ENCODE measurements at places on chromosomes 11 and 22. TPM values are rescaled to one million over a fixed set of nuclear protein-coding genes. Genes with fewer than 3 reads are reported as not detected.

The CBLIF gene
- total RNA-seq, result not detected

The OR2D2 gene
- total RNA-seq, result 0.24 TPM

- DNase-seq, result no peak
- H3K36me3 ChIP-seq, result peaks cover 20% of the 10 kb centered on the region
- H3K4me1 ChIP-seq, result no peaks in the 10 kb centered on the region
Observed at GRCh38 chr11:71433648-71434450, 14.3 kb downstream of the DHCR7 start.

- no peak for DNase-seq
- H3K4me3 ChIP-seq, result no peak overlapping the region
- H3K4me1 ChIP-seq, result peaks cover 8% of the 10 kb centered on the region
- no peak overlapping the region for H3K27ac ChIP-seq
- H3K27me3 ChIP-seq, result no peaks in the 10 kb centered on the region
Observed at GRCh38 chr22:26763633-26764361, 106.4 kb downstream of the MIAT start.

- no peaks in the 10 kb centered on the region for H3K36me3 ChIP-seq
- no peaks in the 10 kb centered on the region for H3K27me3 ChIP-seq
- no peak overlapping the region for H3K27ac ChIP-seq
- no peak overlapping the region for H3K4me3 ChIP-seq
- H3K4me1 ChIP-seq, result 0 out of 2 replicates have a peak, but pooled peaks cover 3% of the 10 kb centered on the region
Observed at GRCh38 chr11:118819334-118820024, 28.5 kb upstream of the DDX6 start.

DNA sequence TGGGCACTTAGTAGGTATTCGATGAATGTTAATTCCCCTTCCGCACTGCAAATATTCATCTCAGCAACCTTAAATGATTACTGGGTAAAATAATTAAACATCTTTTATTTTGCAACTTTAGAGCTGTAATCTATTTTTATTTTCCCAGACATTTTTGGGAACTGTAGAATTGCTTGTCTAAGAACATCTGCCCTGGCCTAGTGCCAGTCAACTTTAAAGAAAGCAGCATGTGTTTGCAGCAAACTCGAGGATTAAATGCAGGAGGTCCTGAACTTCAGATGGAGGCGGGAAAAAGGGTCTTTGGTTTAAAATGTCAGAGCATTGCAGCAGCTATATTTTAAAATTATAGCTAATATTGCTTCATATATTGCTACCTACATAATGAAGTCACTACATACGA is 190.0 kb downstream of the PGR start:
- H3K36me3 ChIP-seq, result no peaks in the 10 kb centered on the region
- no peak overlapping the region for H3K27ac ChIP-seq
- H3K4me1 ChIP-seq, result 0 out of 2 replicates have a peak, but pooled peaks cover 7% of the 10 kb centered on the region
- no peaks in the 10 kb centered on the region for H3K27me3 ChIP-seq
- DNase-seq, result no peak

The OR5T1 gene
- total RNA-seq, result not detected

The MYO7A gene
- total RNA-seq, result 2.3 TPM

GRCh38 chr22:30946354-30946753 is 22.2 kb downstream of the MORC2 start:
- H3K4me1 ChIP-seq, result no peaks in the 10 kb centered on the region
- peaks cover 78% of the 10 kb centered on the region for H3K36me3 ChIP-seq
- H3K4me3 ChIP-seq, result no peak overlapping the region
- H3K27me3 ChIP-seq, result no peaks in the 10 kb centered on the region
- DNase-seq, result no peak

The NPAS4 gene
- total RNA-seq, result 0.35 TPM

DNA sequence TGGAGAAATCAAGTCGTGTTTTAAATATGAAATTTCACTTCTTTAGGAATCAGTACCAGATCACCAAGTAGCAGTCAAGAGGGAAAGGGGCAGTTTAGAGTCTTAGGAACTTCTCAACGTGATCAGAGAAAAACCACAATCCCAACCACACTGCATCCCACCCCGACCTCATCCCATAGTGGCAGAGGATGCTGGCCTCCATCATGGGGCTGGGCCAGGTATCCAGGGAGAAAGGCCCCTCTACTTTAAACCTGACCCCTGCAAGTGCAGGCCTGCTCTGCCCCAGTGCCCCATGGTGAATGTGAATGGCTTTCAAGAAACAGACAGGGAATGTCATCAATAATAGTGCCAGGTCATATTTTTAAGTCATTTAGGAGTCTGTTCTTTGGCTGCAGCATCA is 12.1 kb downstream of the CHST1 start:
- H3K4me1 ChIP-seq, result peaks cover 14% of the 10 kb centered on the region
- no peaks in the 10 kb centered on the region for H3K36me3 ChIP-seq

GRCh38 chr11:57645689-57646085 is 4.0 kb downstream of the YPEL4 start:
- H3K4me3 ChIP-seq, result peak overlapping the region; percentile 73
- DNase-seq, result peak; percentile 32
- peaks cover 82% of the 10 kb centered on the region for H3K4me1 ChIP-seq
- H3K27ac ChIP-seq, result peak overlapping the region; percentile 93

The GDPD5 gene
- total RNA-seq, result 4.9 TPM

DNA sequence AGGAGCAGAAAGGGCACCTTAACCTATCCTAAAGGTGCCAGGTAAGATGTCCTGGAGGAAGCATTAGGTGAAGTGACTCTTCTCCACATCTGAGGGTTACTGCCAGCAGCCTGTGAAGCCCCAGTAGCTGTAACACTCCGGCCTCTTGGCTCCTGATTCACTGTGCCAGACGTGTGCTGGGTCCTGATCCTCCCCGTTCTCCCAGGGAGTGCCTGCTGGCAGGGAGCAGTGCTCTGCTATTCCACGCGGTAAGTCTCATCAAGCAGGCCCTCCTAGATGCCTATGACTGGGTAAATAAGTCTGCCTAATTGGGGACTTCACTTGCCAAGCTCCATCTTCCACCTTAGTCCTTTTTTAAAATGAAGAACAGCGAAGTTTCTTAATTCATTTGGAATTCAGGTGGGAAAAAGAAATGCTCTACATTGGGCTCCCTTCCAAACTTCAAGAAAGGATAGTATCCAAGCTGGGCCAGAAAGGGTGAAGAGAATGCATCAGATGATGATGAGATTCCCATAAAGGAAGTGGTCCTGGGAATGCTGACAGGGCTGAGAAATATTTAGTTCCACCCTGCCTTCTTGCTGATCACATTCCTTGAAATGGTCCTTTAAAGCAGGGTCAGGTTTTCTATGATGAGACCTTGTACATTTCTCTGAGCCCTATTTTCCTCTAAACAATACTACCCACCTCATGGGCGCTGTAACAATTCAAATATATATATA is 188.0 kb downstream of the MAML2 start:
- no peaks in the 10 kb centered on the region for H3K36me3 ChIP-seq
- H3K4me1 ChIP-seq, result peaks cover 44% of the 10 kb centered on the region
- H3K27me3 ChIP-seq, result no peaks in the 10 kb centered on the region
- H3K4me3 ChIP-seq, result no peak overlapping the region
- DNase-seq, result no peak
- H3K27ac ChIP-seq, result no peak overlapping the region

DNA sequence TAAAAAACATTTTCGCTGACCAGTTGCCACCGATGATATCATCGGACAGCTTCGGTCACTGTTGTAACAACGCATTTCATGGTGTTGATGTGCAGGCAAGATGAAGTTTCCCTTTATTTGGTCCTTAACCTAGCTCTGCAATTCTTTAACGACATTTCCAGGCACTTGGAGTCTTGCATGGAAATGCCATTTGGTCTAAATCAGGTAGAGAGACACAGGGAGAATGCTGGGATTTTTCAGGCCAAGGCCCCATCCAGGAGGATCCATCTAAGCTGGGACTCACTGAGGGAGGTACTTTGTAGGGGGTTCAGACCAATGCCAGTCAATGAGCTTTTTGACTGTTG is 121.5 kb upstream of the RCN1 start:
- H3K4me3 ChIP-seq, result no peak overlapping the region
- H3K36me3 ChIP-seq, result no peaks in the 10 kb centered on the region
- no peaks in the 10 kb centered on the region for H3K27me3 ChIP-seq
- H3K4me1 ChIP-seq, result no peaks in the 10 kb centered on the region
- no peak for DNase-seq
- H3K27ac ChIP-seq, result no peak overlapping the region

GRCh38 chr22:30920407-30920806 is 48.2 kb downstream of the MORC2 start:
- no peaks in the 10 kb centered on the region for H3K4me1 ChIP-seq
- H3K36me3 ChIP-seq, result peaks cover 8% of the 10 kb centered on the region
- peak; percentile 90 for DNase-seq
- no peaks in the 10 kb centered on the region for H3K27me3 ChIP-seq
- no peak overlapping the region for H3K4me3 ChIP-seq

GRCh38 chr11:102453302-102453695 is 734 bp upstream of the TMEM123 start:
- peak; percentile 51 for DNase-seq
- no peaks in the 10 kb centered on the region for H3K36me3 ChIP-seq
- peak overlapping the region; percentile 71 for H3K4me3 ChIP-seq
- H3K27ac ChIP-seq, result peak overlapping the region; percentile 84

GRCh38 chr11:45089251-45089650 is 57.2 kb upstream of the PRDM11 start:
- H3K27ac ChIP-seq, result no peak overlapping the region
- peaks cover 52% of the 10 kb centered on the region for H3K4me1 ChIP-seq
- no peak for DNase-seq
- H3K4me3 ChIP-seq, result no peak overlapping the region
- no peaks in the 10 kb centered on the region for H3K36me3 ChIP-seq
- no peaks in the 10 kb centered on the region for H3K27me3 ChIP-seq

- H3K36me3 ChIP-seq, result no peaks in the 10 kb centered on the region
- no peak for DNase-seq
- no peak overlapping the region for H3K4me3 ChIP-seq
- no peaks in the 10 kb centered on the region for H3K27me3 ChIP-seq
- H3K27ac ChIP-seq, result peak overlapping the region; percentile 67
- no peaks in the 10 kb centered on the region for H3K4me1 ChIP-seq
Observed at GRCh38 chr11:72048766-72049460, 31.4 kb downstream of the NUMA1 start.

The ESAM gene
- not detected for total RNA-seq

DNA sequence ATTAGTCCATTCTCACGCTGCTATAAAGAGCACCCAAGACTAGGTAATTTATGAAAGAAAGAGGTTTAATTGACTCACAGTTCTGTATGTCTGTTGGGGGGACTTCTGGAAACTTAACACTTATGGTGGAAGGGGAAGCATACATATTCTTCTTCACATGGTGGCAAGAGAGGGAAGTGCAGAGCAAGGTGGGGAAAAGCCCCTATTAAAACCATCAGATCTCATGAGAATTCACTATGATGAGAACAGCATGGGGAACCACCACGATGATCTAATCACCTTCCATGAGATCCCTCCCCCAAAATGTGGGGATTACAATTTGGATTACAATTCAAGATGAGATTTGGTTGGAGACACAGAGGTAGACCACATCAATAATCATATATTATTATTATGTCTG is 25.7 kb downstream of the CEP57 start:
- H3K4me1 ChIP-seq, result no peaks in the 10 kb centered on the region
- no peak for DNase-seq
- no peaks in the 10 kb centered on the region for H3K27me3 ChIP-seq
- H3K4me3 ChIP-seq, result no peak overlapping the region

DNA sequence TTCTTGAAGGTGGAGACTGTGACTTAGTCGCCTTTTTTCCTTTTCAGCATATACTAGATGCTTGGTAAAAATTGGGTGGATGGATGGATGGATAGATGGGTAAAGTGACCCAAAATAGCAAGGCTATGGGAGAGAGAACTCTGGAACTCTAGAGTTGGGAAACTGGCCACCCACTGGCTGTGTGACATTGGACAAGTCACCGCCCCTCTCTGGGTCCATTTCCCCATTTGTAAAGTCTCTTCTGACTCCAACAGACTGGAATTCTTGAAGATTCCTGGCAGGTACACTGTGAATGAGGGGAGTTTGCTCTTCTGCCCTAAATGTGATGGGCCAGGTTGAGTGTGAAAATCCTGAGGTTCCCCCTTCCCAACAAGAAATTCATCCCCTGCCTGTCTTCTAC is 8.0 kb downstream of the TKFC start:
- no peak overlapping the region for H3K4me3 ChIP-seq
- H3K27ac ChIP-seq, result no peak overlapping the region
- DNase-seq, result no peak
- no peaks in the 10 kb centered on the region for H3K27me3 ChIP-seq
- no peaks in the 10 kb centered on the region for H3K36me3 ChIP-seq

GRCh38 chr11:69539416-69540117 is 58.1 kb downstream of the LINC01488 start:
- no peaks in the 10 kb centered on the region for H3K27me3 ChIP-seq
- DNase-seq, result no peak
- no peak overlapping the region for H3K4me3 ChIP-seq
- H3K36me3 ChIP-seq, result no peaks in the 10 kb centered on the region

- H3K36me3 ChIP-seq, result peaks cover 31% of the 10 kb centered on the region
- peak overlapping the region; percentile 76 for H3K27ac ChIP-seq
- peaks cover 50% of the 10 kb centered on the region for H3K4me1 ChIP-seq
- DNase-seq, result peak; percentile 88
- H3K27me3 ChIP-seq, result no peaks in the 10 kb centered on the region
Observed at GRCh38 chr11:94656968-94657367, 89.8 kb downstream of the PIWIL4 start.

DNA sequence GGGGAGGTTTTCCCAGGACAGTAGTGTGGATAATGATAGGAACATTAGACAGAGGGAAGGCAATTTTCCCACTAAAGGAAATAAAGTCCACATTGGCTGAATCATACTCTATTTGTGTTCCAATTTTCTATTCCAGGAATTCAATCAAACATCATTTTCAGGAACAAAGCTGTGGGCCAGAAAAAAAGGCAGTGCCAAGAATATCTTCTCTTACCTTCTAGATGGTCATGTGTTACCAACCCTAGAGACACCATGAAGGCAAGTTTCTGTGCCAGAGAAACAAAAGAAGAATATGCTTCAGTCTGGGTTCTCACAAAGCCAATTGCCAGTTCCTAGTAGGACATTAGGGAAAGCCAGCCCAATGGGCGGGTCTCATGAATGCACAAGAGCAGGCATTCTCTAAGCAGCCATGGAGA is 27.5 kb downstream of the LARGE2 start:
- no peaks in the 10 kb centered on the region for H3K4me1 ChIP-seq
- no peak for DNase-seq
- H3K27ac ChIP-seq, result no peak overlapping the region
- H3K27me3 ChIP-seq, result no peaks in the 10 kb centered on the region

- no peak for DNase-seq
- no peaks in the 10 kb centered on the region for H3K36me3 ChIP-seq
- no peaks in the 10 kb centered on the region for H3K4me1 ChIP-seq
- no peaks in the 10 kb centered on the region for H3K27me3 ChIP-seq
- H3K4me3 ChIP-seq, result no peak overlapping the region
Observed at GRCh38 chr11:7004482-7004881, 15.7 kb downstream of the ZNF214 start.

The OR5P2 gene
- total RNA-seq, result 1.3 TPM

GRCh38 chr22:46853191-46853590 is 90.7 kb downstream of the TBC1D22A start:
- no peaks in the 10 kb centered on the region for H3K4me1 ChIP-seq
- no peak overlapping the region for H3K4me3 ChIP-seq
- no peak for DNase-seq
- peaks cover 3% of the 10 kb centered on the region for H3K36me3 ChIP-seq
- H3K27me3 ChIP-seq, result no peaks in the 10 kb centered on the region
- H3K27ac ChIP-seq, result no peak overlapping the region
